ENCODE measurements at places on chromosomes 2 and 18.

- no peak for DNase-seq
Measured at GRCh38 chr2:158746488-158746887, 48.6 kb upstream of the DAPL1 start.

GRCh38 chr18:74463254-74463653 lies 6.1 kb upstream of the DIPK1C start:
- DNase-seq = no peak

DNA sequence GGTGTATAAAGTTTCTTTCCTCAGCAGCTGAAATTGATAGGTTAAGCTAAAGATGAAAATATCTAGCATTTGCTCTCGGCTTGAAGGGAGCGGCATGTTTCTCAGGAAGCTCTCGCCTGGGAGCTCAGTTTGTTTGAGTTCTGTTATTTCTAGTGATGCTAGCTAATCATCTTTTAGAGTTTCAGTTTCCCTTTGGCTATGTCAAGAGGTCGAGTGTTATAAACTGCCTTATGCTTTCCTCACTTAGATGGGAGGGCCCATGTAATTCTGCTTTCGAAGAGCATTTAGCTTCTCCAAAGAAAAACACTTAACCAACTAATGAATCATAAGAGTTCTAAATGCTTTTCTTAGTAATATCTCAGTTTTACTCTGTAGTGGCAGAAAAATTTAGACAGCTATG lies 33.6 kb downstream of the PLCL1 start:
- no peak for DNase-seq

DNA sequence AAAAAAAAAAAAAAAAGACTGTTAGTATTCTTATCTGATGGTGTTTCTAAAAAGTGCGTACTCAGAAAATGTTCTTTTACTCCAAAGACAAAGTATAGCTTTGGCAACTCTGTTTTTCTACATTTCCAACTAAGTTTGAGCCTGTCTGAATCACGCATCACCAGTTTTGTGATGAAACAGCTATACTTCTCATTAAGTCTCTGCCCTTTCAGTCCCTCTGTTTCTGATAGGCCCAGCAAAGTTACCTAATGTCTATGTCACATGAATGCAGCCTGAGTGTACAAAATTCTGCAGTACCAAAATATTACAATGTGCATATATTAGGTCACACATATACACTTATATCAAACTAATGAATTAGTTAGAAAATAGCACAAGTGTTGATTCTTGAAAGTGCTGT lies 22.4 kb downstream of the TWSG1 start:
- DNase-seq = no peak

GRCh38 chr18:31716362-31716761 lies 32.0 kb upstream of the B4GALT6 start:
- DNase-seq = no peak

DNA sequence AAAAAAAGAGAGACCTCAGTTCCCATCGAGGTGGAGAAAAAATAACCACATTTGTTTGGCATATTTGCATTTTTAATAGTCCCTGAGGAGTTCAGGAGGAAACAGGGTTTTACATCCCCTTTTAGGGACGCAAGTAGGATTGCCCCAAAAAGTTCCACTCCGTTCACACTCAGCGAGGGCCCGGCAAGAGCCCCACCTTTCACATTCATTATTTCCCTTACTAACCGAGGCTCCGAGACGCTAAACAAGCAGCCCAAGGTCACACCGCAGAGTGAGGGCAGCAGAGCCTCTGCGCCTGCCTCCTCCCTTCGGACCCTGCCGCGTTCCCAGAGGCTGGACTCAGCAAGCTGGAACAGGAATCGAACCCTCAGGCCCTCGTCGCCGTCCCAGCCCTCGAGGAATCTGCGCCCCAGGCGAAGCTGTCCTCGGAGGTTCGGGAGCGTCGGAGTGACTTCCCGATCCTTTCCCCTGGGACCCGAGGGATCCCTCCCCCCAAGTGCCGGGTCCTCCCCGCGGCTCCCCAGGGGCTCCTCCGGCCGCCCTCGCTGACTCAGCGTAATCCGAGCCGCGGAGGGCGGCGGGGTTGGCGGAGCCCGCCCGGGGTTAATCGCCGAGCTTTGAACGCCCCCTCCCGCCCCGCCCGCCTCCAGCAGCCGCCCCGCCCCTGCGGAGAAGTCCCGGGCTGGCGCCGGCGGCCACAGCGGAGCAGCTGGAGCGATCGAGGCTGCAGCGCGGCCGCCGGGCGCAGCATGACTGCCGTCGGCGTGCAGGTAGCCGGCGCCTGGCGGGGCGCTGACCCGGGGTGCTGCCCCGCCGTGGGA lies at the start of gene TMEM37:
TMEM37 (plus strand) TSS at position 700 of the 821 bp plus-strand sequence; CDS start at position 750, 50 bp downstream.
- DNase-seq = peak; percentile 24

GRCh38 chr2:71990122-71990521 lies 157.5 kb downstream of the CYP26B1 start:
- no peak for DNase-seq

Measured in substantia nigra (tissue), 51 donors.